Activated naive CD8-positive, alpha-beta T cell treated with anti-CD3 and anti-CD28 coated beads, Interleukin-2, amount 10 ng/mL, durations not matched to agents 7 days and 5 days (primary cell): ENCODE measurements at places on chromosomes 2 and 18. TPM values are rescaled to one million over a fixed set of nuclear protein-coding genes. Genes with fewer than 3 reads are reported as not detected.

DRC1 gene
- not detected for total RNA-seq

DNA sequence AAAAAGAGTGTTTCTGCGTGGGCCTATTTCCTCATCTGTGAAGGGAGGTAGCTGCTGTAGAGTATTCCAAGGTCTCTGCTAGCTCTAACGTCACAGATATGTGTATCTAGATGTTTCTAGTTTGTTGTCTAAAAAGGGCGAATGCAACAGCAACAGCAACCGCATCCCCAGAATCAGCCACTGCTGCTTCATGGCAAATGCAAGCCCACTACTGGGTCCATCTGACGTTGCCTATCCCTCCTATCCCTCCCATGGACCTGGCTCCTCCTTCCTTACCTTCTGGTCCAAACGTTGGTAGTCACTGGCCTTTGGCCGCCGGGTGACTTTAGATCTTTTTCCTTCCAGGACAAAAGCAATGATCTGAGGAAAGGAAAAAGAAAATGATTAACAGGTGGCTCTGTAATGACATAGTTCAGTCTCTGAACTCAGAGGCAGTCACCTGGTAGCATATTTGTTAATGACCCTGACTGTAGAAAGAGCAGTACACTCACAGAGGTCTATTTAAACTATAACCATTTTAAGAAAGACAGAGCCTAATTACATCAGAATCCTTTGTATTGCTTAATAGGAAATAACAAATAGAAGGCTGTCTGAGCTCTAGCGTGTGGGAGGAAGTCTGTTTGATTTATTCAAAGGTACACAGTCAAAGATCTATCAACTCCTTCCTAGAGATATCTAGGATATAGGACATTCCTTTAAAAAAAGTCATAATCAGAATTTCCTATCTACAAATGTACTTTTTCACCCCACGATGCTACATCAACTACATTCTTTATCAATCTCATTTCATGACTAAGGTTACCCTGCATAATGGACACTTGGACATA, 2.9 kb downstream of the TGOLN2 start:
- peaks cover 53% of the 10 kb centered on the region for H3K4me1 ChIP-seq
- H3K27me3 ChIP-seq = no peaks in the 10 kb centered on the region
- peaks cover 75% of the 10 kb centered on the region for H3K36me3 ChIP-seq
- peak overlapping the region; percentile 100 for H3K27ac ChIP-seq
- H3K4me3 ChIP-seq = peak overlapping the region; percentile 99

KRTCAP3 gene
- total RNA-seq = 13.9 TPM

DNA sequence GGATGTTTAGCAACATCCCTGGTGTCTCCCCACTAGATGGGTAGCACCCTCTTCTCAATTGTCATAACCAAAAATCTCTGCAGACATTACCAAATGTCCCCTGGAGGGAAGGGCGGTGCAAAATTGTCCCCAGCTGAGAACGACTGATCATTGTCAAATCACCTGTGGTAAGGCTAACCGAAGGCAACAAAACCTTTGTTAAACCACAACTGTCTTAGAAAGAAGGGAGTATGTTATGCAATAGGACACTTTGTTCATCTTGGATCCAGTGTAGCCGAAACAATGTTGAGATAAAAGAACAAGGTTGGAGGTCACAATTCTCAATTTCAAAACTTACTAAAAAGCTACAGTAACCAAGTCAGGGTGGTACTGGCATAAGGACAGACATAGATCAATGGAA, 50.3 kb upstream of the ST3GAL5 start:
- DNase-seq = no peak
- peaks cover 4% of the 10 kb centered on the region for H3K27me3 ChIP-seq
- no peak overlapping the region for H3K27ac ChIP-seq
- peaks cover 12% of the 10 kb centered on the region for H3K36me3 ChIP-seq
- peaks cover 10% of the 10 kb centered on the region for H3K4me1 ChIP-seq
- H3K4me3 ChIP-seq = no peak overlapping the region

UCN gene
- total RNA-seq = 3.7 TPM

DNA sequence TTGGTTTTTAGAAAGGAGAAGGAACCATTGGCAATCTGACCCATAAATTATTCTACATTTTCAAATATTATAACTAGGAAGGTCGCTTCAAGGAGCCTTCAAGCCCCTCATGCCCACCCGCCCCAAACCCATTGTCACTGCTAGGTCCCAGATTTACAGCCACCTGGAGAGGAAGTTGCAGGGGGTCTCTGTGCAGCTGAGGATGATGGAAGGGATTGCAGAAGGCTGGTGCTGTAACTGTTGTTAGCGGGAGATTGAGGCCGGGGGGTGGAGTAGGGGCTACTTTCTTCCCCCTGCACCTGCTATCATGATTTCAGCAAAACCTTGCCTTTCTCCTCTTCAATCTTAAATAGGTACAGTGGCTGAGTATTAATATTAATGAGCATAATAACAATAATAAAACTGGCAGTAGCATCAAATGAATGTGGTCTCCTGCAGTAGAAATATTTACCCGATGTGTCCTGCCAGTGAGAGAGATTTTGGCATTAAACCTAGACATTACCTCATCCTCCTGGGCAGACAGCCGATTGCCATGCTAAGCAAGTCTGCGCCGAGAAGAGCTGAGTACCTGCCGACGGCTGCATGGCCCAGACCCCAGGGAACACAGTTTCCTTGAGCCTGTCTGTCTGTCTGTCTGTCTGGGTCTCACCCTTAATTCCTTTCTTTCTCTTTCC, 225.4 kb downstream of the FAM210A start:
- no peak overlapping the region for H3K27ac ChIP-seq
- peaks cover 31% of the 10 kb centered on the region for H3K36me3 ChIP-seq
- H3K27me3 ChIP-seq = no peaks in the 10 kb centered on the region
- H3K4me3 ChIP-seq = no peak overlapping the region
- H3K4me1 ChIP-seq = peaks cover 24% of the 10 kb centered on the region
- no peak for DNase-seq

TDRD15 gene
- not detected for total RNA-seq

GKN2 gene
- total RNA-seq = not detected

MBOAT2 gene
- 4.0 TPM for total RNA-seq

GRCh38 chr2:31980674-31981356, 30.0 kb downstream of the MEMO1 start:
- no peak overlapping the region for H3K4me3 ChIP-seq
- no peak for DNase-seq
- H3K27ac ChIP-seq = peak overlapping the region; percentile 48
- peaks cover 13% of the 10 kb centered on the region for H3K4me1 ChIP-seq
- H3K27me3 ChIP-seq = no peaks in the 10 kb centered on the region
- H3K36me3 ChIP-seq = peaks cover 18% of the 10 kb centered on the region

DNA sequence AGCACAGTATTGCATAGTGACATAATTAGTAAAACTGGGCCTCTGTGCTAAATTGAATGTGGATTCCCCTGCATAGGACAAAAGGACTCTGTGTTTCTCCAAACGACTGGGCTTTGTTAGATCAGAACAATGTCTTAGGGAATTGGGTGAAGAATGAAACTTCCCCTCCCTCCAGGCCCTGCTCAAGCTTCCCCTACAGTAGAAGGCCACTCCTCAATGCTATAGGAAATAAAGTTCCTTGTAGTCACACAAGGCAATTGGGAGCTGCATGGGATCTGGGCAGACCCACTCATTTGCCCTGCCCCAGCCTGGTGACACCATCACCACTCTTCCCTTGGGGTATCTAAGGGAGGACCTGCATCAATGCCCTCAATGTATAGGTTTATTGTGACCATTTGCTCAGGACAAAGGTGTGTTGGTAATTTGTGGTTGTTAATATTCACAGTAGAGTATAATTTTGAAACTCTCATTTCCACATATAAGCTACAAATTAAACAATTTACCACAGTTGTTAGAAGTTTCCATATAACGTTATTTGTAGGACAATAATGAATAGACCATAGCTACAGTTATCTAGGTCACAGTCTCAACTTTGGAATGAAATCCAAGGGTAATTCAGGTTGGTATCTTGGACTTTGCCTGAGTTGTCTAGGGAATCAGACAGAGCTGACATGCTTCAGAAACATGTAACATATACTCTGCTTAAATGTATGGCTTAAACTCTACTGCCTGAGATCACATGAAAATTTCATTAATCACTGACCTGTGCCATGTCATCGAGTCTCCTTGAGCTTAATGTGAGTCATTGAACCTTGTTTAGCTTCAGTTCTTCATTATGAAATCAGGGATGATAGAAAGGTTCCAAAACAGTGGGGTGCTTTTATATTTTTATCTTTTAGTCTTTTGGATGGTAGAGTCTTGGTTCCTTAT, 64.8 kb upstream of the DARS1 start:
- peak overlapping the region; percentile 63 for H3K4me3 ChIP-seq
- no peak for DNase-seq
- peaks cover 16% of the 10 kb centered on the region for H3K36me3 ChIP-seq
- no peaks in the 10 kb centered on the region for H3K27me3 ChIP-seq

- H3K36me3 ChIP-seq = peaks cover 3% of the 10 kb centered on the region
- H3K4me3 ChIP-seq = no peak overlapping the region
- DNase-seq = no peak
- no peaks in the 10 kb centered on the region for H3K4me1 ChIP-seq
- H3K27me3 ChIP-seq = no peaks in the 10 kb centered on the region
Observed at GRCh38 chr2:47064106-47064505, 91.0 kb downstream of the STPG4 start.

DNA sequence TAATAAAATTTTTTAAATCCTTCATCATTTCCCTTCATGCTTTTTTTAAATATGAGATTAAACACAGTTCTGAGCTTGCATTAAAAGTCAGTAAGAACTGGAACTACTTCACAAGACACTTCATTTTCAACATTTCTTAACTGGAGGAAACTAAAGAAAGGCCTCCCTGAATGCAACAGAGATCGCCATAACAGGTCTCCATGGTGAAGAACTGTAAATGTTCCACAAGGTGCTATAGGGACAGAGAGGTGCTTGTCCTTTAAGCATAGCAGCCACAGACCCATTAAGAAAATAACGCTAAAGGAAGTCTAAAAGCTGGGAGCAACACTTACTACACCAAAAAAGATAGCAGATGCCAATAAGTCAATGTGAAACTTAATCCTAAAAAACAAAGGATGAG, 8.5 kb downstream of the STAM2 start:
- H3K4me1 ChIP-seq = peaks cover 17% of the 10 kb centered on the region
- DNase-seq = no peak
- H3K27me3 ChIP-seq = no peaks in the 10 kb centered on the region
- no peak overlapping the region for H3K27ac ChIP-seq
- peaks cover 4% of the 10 kb centered on the region for H3K36me3 ChIP-seq

DNA sequence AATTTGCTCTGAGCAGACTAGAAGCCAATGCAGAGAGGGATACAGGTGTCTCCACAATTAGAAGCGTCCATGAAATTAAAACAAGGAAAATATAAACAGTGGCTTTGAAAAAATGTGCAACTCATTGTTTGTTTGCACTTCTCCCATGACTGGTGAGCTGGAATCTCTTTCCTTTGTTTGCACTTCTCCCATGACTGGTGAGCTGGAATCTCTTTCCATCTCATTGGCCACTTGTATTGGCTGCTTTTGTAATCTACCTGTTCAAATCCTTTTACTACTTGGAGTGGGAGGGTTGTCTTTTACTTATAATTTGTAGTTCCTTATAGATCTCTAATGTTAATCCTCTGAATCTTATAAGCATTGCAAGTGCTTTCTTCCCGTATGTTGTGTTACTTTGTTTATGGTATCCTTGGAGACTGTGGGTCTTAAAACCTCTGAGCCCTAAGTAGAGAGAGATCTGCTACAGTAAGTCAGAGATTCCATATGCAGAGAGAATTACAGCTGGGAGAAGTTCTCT, 94.1 kb downstream of the RTN4 start:
- no peak overlapping the region for H3K4me3 ChIP-seq
- peaks cover 3% of the 10 kb centered on the region for H3K4me1 ChIP-seq
- H3K27ac ChIP-seq = no peak overlapping the region
- no peak for DNase-seq
